Stimulated activated CD4-positive, alpha-beta T cell treated with anti-CD3 and anti-CD28 coated beads, Interleukin-1b, Interleukin-23, amount 100 ng/mL, for 48 hours (primary cell): ENCODE measurements at places on chromosomes 7 and 10.

- peak; percentile 5 for DNase-seq
Measured at GRCh38 chr7:106959753-106960152, 84.8 kb upstream of the PRKAR2B start.

GRCh38 chr7:98357751-98358161 lies 43.1 kb downstream of the BAIAP2L1 start:
- DNase-seq = no peak

DNA sequence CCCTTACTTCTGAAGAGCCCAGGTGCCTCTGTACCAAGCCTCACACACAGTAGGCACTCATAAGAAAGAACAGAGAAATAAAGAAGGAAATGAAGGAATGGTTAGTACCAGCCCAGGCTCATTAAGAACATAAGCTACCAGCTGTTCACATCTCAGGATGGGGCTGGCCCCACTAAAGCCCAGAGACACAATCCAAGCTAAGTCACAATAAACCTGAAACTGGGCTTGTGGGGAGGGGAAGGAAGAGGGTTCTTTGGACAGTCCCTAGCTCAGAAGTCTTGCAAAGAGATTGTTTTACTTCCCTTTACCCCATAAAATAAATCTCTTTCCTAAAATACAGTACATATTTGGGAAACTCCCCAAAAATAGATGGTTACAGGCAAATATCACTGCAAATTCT lies 24.3 kb downstream of the FBXW4 start:
- DNase-seq = no peak

- no peak for DNase-seq
Measured at GRCh38 chr7:100372256-100372655, 1.0 kb upstream of the PILRA start.

DNA sequence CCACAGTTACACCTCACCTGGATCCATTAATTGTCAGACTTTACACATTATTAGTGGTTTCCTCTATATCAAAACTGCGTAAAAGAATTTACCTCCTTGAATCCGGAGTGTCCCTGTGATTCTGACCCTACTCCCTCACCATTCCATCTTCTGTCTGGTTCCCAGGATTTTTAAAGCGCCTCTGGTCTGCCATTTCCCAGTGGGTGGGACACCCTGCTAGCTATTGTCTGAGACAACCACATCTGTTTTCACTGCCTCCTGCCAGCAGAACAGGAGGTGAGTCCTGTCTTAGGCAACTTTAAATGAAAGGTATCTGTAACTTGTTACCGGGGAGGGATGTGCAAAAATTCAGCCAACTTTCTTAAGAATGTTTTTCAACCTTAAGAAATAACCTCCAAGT lies 2.3 kb downstream of the MACROH2A2 start:
- DNase-seq = no peak

- DNase-seq = no peak
Measured at GRCh38 chr7:1227071-1227804, 5.4 kb upstream of the UNCX start.

DNA sequence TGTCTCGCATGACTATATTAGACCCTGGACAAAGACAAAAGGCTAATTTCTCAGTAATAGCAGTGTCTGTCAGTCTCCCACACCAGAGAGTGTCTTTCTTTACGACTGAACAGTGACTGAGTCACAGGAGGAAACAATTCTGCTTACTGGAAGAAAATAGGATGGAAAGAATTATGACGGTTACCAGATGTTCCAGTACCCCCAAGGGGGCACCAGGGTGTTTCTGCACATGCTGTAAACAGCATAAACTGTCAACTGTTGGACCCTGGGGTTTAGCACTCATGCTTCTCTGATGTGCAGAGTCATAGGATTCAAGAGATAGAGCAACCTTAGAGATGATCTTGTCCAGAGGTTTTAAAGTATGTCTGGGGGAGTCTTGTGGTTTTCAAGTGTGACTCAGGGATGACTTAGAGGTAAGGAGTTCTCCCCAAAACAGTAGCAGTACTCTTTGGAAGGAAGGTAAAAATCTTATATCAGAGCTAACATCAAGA lies 291.7 kb downstream of the THSD7A start:
- DNase-seq = no peak

- DNase-seq = no peak
Measured at GRCh38 chr7:14666304-14666703, 236.2 kb downstream of the DGKB start.

DNA sequence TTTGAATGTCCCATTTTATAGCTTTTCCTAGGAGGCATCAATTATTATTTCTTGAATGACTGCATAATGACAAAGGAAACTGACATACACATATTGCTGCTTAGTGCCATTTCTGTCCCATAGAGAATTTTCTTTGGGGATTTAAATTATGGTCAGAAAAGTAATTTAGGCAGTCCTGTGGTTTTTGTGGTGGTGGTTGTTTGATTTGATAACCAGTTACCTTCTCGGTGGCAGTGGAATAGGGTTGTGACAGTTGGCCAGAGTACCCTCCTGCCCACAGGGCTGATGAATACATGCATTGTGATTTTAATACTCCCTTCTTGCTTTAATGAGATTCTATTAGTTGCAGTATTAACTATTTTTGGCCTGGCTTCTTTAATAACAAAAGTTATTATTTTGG lies 6.6 kb upstream of the SGCE start:
- DNase-seq = no peak

DNA sequence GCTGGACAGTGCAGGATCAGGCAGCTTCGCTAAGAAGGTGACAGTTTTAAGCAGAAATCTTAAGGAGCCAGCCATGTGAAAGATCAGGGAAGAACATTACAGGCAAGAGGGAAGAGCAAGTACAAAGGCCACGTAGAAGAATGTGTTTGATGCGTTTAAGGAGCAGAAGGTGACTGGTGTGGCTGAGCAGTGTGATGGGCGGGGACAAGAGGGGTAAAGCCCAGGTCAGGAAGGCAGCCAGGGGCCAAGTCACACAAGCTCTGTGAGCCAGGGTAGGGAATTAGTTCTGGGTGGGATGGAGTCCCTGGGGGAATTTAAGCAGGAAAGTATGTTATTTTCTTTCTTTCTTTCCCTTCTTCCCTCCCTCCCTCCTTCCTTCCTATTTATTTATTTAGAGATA lies 166.9 kb downstream of the SH3PXD2A start:
- DNase-seq = no peak

- DNase-seq = no peak
Measured at GRCh38 chr7:30168835-30169573, 34.2 kb downstream of the MTURN start.

DNA sequence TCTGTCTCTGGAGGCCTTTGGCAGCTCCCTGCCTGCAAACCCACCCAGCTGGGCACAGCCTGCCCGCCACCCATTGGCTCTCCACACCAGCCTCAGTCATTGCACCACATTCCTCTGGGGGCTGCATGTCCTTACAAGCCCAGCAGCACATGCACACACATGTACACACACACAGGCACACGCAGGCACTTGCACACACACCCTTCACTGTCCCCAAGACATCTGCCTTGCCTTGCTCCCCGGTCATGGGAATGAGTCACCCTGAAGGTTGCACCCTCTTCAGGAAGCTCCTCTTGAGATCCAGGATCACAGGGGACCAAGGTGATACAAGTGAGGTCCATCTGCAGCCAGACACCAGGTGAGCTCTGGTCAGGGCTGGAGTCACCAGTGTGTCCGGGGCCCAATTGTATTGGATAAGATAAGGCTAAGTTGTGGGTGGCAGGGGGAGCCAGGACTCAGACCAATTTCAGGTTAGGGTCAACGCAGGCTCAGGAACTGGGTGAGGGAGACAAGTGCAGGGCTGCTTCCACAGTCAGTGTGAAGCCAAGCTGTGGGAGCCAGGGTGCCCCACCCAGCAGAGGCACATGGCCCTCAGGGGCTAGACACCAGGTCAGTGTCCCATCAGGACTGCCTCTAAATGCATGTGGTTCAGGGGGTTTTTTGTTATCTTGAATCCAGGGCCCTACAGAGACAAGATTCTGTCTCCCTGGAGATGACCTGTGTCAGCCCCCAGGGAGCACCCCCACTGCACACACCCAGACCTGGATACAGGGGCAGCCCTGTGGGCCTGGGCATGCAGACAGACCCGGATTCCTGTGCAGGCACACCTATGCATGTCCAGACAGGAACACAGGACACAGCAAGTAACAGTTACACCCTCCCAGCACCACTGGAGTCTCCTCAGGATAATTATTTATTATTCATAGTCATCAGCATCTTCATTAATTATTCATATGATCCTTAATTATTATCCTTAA lies 33.8 kb downstream of the KCNH2 start:
- DNase-seq = no peak

DNA sequence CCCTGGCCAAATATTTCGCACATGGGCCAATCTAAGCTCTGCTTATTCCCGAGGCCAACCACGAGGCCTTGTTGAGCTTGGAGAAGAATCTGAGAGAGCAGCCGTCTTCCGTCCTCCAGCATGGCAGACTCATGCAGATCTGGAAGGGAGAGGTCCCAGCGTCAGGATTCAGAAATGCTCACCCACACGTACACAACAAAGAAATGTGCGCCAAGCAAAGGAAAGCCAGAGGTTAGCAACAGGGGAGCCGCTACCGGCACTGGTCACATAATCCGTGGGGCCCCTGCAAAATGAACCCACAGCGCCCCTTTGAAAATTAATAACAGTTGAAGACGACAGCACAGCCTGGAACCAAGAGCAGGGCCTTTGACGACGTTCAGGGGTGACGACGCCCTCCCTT lies 25.4 kb upstream of the PRKAG2 start:
- no peak for DNase-seq

GRCh38 chr10:13503745-13504463 lies 24.9 kb downstream of the BEND7 start:
- DNase-seq = no peak
